Esophagus squamous epithelium (tissue), 5 donors: ENCODE measurements at places on chromosomes 3 and 15. TPM values are rescaled to one million over a fixed set of nuclear protein-coding genes. Genes with fewer than 3 reads are reported as not detected.

ITIH1 gene
- total RNA-seq, result not detected

CCDC80 gene
- 69.6 TPM for total RNA-seq

SEMA3B gene
- total RNA-seq, result 0.70 TPM

CHRM5 gene
- not detected for total RNA-seq

PLSCR2 gene
- total RNA-seq, result not detected

IMPG2 gene
- not detected for total RNA-seq

PLCL2 gene
- 4.8 TPM for total RNA-seq

HTD2 gene
- total RNA-seq, result 4.9 TPM

GOLGA6L9 gene
- total RNA-seq, result 15.3 TPM

TRPM7 gene
- 24.5 TPM for total RNA-seq

CYP8B1 gene
- not detected for total RNA-seq

ROPN1 gene
- 0.38 TPM for total RNA-seq

RLBP1 gene
- total RNA-seq, result not detected

BOC gene
- total RNA-seq, result 75.7 TPM

SMAD6 gene
- total RNA-seq, result 6.3 TPM

CLEC3B gene
- 4.3 TPM for total RNA-seq

SLC25A36 gene
- 49.0 TPM for total RNA-seq

KCTD6 gene
- 16.0 TPM for total RNA-seq

CLDN16 gene
- 0.38 TPM for total RNA-seq

DISP2 gene
- under 0.01 TPM for total RNA-seq

LPP gene
- total RNA-seq, result 41.4 TPM

ALDH1A2 gene
- 0.66 TPM for total RNA-seq

AP3B2 gene
- total RNA-seq, result not detected

RHCG gene
- 7,076 TPM for total RNA-seq

SLC22A13 gene
- not detected for total RNA-seq

FRMD5 gene
- not detected for total RNA-seq

SCN5A gene
- 0.18 TPM for total RNA-seq

EEF1AKMT4 gene
- 8.1 TPM for total RNA-seq

IGDCC3 gene
- total RNA-seq, result not detected

RBMS3 gene
- total RNA-seq, result 35.7 TPM

TRPM1 gene
- not detected for total RNA-seq

KNG1 gene
- total RNA-seq, result not detected

CSTA gene
- 3,432 TPM for total RNA-seq

GOLGA8Q gene
- total RNA-seq, result not detected

STT3B gene
- 82.1 TPM for total RNA-seq

EBLN2 gene
- 3.2 TPM for total RNA-seq

CAMK2N2 gene
- not detected for total RNA-seq

SLC28A2 gene
- total RNA-seq, result not detected

GABRA5 gene
- total RNA-seq, result 0.57 TPM

PIK3R4 gene
- 25.1 TPM for total RNA-seq

STRA6 gene
- 0.76 TPM for total RNA-seq

GPR160 gene
- total RNA-seq, result 4.2 TPM

PLA2G4D gene
- total RNA-seq, result 0.23 TPM

CCDC54 gene
- total RNA-seq, result not detected
